ENCODE measurements at places on chromosomes 3 and 15.

DNA sequence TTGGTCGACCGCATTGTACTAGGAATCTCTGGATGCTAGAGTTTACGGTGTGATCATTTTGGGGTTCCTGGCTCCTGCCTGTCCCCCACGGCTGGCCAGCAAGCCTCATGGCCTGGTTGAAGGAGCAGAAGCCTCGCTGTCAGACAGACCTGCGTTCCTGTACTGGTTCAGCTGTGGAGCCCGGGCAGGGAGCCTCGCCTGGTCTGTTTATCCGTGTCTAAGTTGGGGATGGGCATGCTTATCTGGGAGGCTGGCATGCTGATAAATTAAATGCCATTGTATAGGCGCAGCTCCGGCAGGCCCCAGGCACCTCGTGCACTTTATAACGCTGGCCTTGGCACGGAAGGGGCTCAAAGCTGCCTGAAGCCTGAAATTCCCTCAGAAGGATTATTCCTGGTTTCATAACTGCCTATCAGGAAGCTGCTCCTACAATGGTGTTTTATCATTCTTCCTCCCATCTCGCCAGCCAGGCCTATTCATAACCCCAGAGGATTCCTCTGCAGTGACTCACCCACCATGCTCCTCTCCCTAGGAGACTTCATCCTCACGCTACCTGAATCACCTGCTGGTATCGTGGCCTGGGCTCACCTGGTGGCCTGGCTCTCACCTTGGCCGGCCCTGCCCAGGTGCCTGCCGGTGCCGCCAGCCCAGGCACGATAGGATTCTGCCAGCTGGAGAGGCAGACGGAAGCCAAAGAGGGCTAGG is 110.9 kb downstream of the ASB7 start:
- no peaks in the 10 kb centered on the region for H3K4me1 ChIP-seq
- no peak overlapping the region for H3K27ac ChIP-seq
- H3K27me3 ChIP-seq: no peaks in the 10 kb centered on the region
- H3K4me3 ChIP-seq: no peak overlapping the region
- H3K36me3 ChIP-seq: no peaks in the 10 kb centered on the region
- no peak for DNase-seq

DNA sequence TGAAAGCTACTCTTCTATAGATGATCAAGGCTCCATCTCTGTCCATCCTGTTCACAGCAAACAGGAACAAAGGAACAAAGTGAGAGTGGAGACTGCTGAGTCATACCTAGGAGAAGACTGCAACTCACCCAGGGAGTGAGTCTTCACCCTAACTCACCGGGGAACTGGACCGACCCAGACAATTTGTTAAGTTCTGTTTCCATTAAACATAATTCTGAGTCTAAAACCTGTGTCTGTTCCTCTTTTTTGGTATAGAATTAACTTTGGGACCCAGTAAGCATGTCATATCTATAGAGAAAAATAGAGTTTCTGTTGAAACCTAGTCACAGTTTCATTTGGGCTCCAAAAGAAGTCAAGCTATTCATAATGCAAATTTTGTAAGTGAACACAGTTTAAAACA is 21.6 kb downstream of the CCDC80 start:
- peak; percentile 56 for DNase-seq
- no peak overlapping the region for H3K27ac ChIP-seq
- H3K4me1 ChIP-seq: peaks cover 2% of the 10 kb centered on the region
- peaks cover 9% of the 10 kb centered on the region for H3K36me3 ChIP-seq

- H3K36me3 ChIP-seq: no peaks in the 10 kb centered on the region
- H3K4me1 ChIP-seq: no peaks in the 10 kb centered on the region
- no peak overlapping the region for H3K27ac ChIP-seq
- H3K4me3 ChIP-seq: no peak overlapping the region
- no peaks in the 10 kb centered on the region for H3K27me3 ChIP-seq
Measured at GRCh38 chr3:169240786-169241486, 422.6 kb downstream of the MECOM start.

GRCh38 chr15:56957812-56958406 is 39.5 kb downstream of the TCF12 start:
- no peaks in the 10 kb centered on the region for H3K27me3 ChIP-seq
- DNase-seq: no peak
- H3K4me3 ChIP-seq: no peak overlapping the region
- H3K4me1 ChIP-seq: no peaks in the 10 kb centered on the region

DNA sequence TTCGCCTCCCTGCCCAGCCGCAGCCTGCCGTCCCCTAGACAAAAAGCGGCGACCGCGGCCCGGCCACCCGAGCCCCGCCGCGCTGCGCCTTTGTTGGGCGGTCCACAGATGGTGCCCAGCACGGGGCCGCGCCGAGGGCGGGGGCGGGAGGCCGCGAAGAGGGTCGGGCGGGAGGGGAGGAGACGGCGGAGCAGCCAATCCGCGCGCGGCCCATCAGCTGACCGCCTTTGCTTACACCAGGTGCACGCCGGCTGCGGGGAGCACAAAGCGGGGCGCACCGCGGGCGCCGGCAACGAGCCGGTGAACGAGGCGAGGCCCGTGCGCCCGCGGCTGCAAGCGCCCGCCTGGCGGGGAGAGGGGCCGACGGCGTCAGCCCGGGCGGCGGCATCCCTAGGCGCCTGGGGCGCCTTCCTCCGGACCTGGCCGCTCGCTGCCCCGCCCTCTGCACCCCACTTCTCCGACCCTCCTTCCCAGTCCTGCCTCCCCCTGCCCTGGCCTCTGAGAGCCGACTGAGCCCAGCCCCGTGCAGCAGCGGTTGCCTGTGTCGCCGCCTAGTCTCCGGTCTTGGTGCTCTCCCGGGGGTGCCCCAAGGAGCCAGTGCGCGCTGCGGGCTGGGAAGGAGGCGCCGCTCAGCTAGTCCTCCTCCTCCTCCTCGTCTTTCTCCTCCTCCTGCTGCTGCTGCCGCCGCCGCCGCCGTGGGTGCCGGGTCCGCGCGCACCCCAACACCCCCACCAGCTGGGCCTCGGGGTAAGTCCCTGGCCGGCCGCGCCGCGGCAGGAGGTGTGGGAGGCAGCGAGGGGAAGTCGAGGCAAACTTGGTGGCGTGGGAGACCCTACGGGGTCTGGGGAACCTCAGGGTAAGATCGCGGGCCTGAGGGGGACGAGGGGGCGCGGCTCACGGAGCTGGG is at the start of gene LRRN1:
TSS of gene LRRN1 (plus strand) at position 259 of the 907 bp plus-strand sequence. CDS start 45,211 bp downstream, outside the sequence.
- no peak within 1 kb of the TSS for H3K27ac ChIP-seq
- no peaks in the 10 kb centered on the region for H3K36me3 ChIP-seq
- no peaks in the 10 kb centered on the region for H3K4me1 ChIP-seq
- no peak within 1 kb of the TSS for H3K4me3 ChIP-seq
- DNase-seq: no peak

GRCh38 chr3:156291272-156292123 is 171.1 kb downstream of the KCNAB1 start:
- no peaks in the 10 kb centered on the region for H3K4me1 ChIP-seq
- DNase-seq: peak; percentile 49
- H3K27me3 ChIP-seq: peaks cover 34% of the 10 kb centered on the region
- no peaks in the 10 kb centered on the region for H3K36me3 ChIP-seq

GRCh38 chr3:125647318-125648014 is 52.2 kb upstream of the OSBPL11 start:
- no peaks in the 10 kb centered on the region for H3K36me3 ChIP-seq
- no peak for DNase-seq
- no peak overlapping the region for H3K4me3 ChIP-seq
- no peak overlapping the region for H3K27ac ChIP-seq
- H3K27me3 ChIP-seq: no peaks in the 10 kb centered on the region
- no peaks in the 10 kb centered on the region for H3K4me1 ChIP-seq

Measured in fibroblast of lung (primary cell).